ENCODE measurements at places on chromosomes 12 and 14. TPM values are rescaled to one million over a fixed set of nuclear protein-coding genes. Genes with fewer than 3 reads are reported as not detected.

DNA sequence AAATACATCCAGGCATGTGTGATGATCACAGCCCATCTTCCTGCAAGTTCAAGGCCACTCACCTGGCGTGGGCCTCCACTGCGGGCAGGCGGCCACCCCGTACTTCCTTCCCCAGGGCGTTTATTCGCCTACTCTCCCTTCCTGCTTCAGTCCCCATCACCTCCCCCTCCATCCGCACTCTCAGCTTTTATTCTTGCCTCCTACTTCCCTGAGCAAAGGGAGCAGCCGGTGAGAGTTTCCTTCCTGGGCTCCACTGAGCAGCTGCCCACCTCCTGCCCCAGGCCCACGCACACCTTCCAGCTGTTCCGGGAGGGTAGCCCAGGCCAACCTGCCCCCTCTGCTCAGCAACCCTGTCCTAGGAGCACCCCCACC is 4.1 kb downstream of the CYP46A1 start:
- no peak for DNase-seq
- H3K27me3 ChIP-seq: no peaks in the 10 kb centered on the region
- peaks cover 4% of the 10 kb centered on the region for H3K4me1 ChIP-seq
- no peak overlapping the region for H3K27ac ChIP-seq
- H3K36me3 ChIP-seq: no peaks in the 10 kb centered on the region

- no peak overlapping the region for H3K27ac ChIP-seq
- no peaks in the 10 kb centered on the region for H3K36me3 ChIP-seq
- no peak overlapping the region for H3K4me3 ChIP-seq
- DNase-seq: no peak
- no peaks in the 10 kb centered on the region for H3K4me1 ChIP-seq
Observed at GRCh38 chr12:38156497-38157245, 159.9 kb upstream of the ALG10B start.

DNA sequence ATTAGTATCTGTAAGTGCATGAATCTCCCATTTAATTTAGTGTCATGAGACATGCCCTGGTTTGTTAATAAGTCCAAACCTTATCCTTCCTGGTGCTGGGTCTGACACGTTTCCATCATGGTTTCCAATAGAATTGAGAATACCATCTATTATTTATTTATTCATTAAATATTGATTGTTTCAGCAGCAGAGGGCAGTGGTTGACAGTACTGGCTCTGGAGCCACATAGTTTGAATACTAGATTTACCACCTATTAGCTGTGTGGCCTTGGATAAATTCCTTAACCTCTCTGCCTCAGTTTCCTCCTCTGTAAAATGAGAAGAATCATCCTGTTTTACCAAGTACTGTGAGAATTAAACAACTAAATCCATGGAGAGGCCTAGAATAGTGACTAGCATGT is 941 bp upstream of the STAB2 start:
- no peaks in the 10 kb centered on the region for H3K4me1 ChIP-seq
- H3K36me3 ChIP-seq: no peaks in the 10 kb centered on the region
- DNase-seq: no peak
- no peak overlapping the region for H3K4me3 ChIP-seq
- H3K27ac ChIP-seq: no peak overlapping the region
- H3K27me3 ChIP-seq: no peaks in the 10 kb centered on the region

DNA sequence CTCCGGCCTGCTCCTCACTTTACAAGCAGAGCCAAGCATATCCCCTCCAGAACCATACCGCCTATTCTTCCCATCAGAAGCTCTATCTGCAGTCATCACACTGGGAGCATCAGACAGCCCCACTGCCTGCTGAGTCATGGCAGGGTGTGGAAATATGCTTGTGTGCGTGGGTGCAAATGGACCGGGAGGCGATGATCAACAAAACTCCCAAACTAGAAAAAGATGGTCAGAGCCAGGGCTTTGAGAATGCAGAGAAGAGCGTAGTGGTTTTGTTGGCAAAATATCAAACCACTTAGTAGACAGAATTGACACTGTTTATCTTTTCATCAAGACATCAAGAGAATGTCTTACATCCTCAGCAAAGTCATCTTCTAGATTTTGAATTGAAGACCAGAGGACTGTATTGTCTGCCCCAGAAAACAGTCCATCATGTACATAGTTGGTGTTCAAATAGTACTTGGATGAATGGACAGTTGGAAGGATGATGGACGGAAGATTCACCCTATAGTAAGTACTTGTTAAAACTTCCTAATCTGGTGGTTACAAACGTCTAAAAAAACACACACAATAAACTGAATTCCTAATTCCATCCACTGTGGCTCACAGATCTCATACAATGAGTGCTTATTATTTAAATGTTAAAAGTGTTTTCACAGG is 54.9 kb downstream of the VWF start:
- no peaks in the 10 kb centered on the region for H3K27me3 ChIP-seq
- no peaks in the 10 kb centered on the region for H3K36me3 ChIP-seq
- H3K4me1 ChIP-seq: peaks cover 3% of the 10 kb centered on the region
- no peak overlapping the region for H3K4me3 ChIP-seq

DNA sequence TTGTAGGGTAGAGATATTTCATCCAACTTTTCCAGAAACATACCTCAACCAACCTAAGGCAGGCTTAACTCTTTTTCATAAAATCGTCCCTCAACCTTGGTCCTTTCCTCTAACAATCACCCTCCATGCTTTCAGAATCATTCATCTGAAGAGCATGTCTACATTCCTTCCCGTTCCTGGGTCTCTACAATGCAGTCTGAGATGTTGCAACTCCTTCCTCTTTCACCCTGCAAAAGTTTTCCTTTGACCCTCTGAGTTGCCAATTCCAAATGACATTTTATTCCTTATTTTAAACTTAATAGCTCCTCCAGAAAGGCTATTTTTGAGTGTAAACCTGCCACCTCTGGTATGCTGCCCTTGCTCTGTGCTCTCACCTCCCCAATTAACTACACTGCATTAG is 16.7 kb downstream of the SLC7A7 start:
- H3K36me3 ChIP-seq: no peaks in the 10 kb centered on the region
- DNase-seq: no peak
- no peak overlapping the region for H3K4me3 ChIP-seq

Gene B4GALNT3
- 30.8 TPM for total RNA-seq

Gene TMEM119
- total RNA-seq: 0.97 TPM

Data from neural progenitor cell (in vitro differentiated cells).